CD8-positive, alpha-beta memory T cell (primary cell): ENCODE measurements at places on chromosomes 1 and 21. TPM values are rescaled to one million over a fixed set of nuclear protein-coding genes. Genes with fewer than 3 reads are reported as not detected.

GRCh38 chr1:164602480-164603093 is 43.6 kb downstream of the PBX1 start:
- no peak for DNase-seq

PLEKHN1 gene
- 2.7 TPM for total RNA-seq

DNA sequence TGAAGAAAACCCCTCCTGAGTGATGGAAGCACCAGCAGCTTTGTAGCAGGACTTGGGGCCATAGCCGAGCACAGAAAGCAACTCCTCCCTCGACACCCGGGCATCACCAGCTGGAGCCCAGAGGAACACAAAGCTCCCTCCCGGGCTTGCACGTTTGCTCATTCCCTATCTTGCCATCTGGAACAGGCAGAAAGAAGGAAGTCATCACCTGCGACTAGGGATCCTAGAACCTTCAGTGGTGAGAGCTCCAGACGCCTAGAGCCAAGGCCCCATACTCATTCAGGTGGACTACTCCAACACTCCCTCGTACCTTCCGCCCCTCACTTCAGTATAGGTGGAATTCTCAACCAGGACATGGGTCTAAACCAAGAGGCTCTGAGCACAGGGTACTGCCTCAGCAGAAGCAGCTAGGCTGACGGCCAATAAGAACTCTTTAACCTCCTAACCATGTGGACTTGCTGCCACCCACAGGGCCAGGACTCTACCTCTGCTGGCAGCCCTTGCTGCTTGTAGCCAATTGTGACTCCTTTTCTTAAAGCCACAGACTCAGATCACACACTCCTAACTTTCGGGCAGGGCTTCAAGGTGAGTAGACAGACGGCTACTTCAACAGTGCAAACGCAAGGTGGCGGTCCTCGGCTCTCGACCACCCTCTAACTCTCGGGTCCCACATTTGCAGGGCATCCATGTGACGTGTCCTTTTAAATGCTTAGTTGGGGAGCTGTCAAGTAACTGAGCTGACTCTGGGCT is 65.4 kb downstream of the NPHP4 start:
- no peak for DNase-seq

- DNase-seq = no peak
Measured at GRCh38 chr1:72062584-72062983, 219.8 kb downstream of the NEGR1 start.

- DNase-seq = no peak
Measured at GRCh38 chr1:30822966-30823581, 65.5 kb upstream of the LAPTM5 start.
